ENCODE measurements at places on chromosomes 1 and 21. TPM values are rescaled to one million over a fixed set of nuclear protein-coding genes. Genes with fewer than 3 reads are reported as not detected.

DNA sequence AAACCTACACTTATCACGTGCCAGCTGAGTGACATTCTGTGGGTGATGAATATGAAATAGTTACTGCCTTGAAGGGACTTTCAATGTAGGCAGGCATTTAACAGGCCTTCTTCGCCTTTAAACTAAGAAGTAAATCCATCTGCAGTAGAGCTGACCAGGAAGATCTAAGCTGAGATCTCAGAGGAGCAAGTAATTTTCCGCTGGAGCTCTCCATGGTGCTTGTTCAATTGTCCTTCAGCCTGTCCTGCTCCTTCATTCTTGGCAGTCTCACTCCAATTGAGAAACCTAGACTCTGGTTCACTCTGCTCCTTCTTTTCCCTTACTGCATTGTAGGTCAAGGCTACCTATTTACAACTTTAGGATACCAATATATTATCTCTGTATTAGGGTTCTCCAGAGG lies 183.5 kb downstream of the HMCN1 start:
- DNase-seq, result no peak
- H3K36me3 ChIP-seq, result no peaks in the 10 kb centered on the region
- H3K27me3 ChIP-seq, result peaks cover 4% of the 10 kb centered on the region
- H3K4me3 ChIP-seq, result no peak overlapping the region
- H3K27ac ChIP-seq, result no peak overlapping the region

- H3K27me3 ChIP-seq, result no peaks in the 10 kb centered on the region
- no peak overlapping the region for H3K27ac ChIP-seq
- no peak overlapping the region for H3K4me3 ChIP-seq
- no peaks in the 10 kb centered on the region for H3K4me1 ChIP-seq
Observed at GRCh38 chr1:201063145-201063544, 39.6 kb upstream of the KIF21B start.

- no peaks in the 10 kb centered on the region for H3K36me3 ChIP-seq
- H3K4me3 ChIP-seq, result no peak overlapping the region
- no peak overlapping the region for H3K27ac ChIP-seq
- peak; percentile 9 for DNase-seq
Observed at GRCh38 chr1:113146242-113147072, 73.5 kb downstream of the LRIG2 start.

DNA sequence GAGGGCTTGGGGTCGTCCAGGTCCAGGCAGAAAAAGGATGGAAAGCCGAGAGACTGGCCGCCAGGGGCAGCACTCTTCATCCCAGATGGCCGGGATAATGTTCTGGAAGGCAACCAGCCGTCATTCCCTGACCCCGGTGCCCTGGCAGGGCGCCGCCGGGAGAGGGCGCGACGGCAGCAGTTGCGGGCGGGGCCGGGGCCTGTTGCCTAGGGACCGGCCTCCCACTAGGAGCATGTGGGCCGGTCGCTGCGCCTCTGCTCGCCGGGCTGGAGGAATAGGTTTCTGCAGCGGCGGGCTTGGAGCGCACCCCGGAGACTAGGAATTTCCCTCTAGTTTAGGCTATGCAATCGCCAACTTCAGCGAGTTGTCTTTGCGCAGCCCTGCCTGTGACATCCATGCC lies 11.0 kb downstream of the DMRTB1 start:
- H3K4me1 ChIP-seq, result peaks cover 3% of the 10 kb centered on the region
- no peak overlapping the region for H3K27ac ChIP-seq
- no peak for DNase-seq
- no peak overlapping the region for H3K4me3 ChIP-seq

DNA sequence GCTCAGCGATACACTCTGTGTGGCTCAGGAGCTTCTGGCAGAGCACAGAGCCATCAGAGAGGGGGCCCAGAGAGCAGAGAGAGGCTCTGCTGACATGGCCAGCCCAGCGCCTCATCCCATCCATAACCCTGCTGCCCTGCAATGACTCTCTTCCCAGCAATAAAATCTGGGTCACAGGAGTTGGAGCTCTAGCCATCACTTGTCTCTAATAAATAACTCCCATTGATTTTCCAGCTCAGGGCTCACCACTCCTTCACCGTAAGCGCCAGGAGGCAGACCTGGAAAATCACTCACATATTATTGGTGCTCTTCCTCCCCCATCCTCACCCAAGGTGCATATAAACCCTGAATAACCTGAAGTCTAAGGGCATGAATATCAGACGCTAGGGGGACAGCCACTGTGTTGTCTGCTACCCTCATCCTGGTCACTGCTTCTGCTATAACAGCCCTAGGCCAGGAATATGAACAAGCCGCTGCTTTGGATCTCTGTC lies at the start of gene APCS:
Gene APCS (plus strand): TSS at position 366 of the 491 bp plus-strand sequence. CDS start 96 bp downstream, at position 462.
- H3K36me3 ChIP-seq, result no peaks in the 10 kb centered on the region
- H3K4me3 ChIP-seq, result no peak within 1 kb of the TSS
- H3K4me1 ChIP-seq, result no peaks in the 10 kb centered on the region
- H3K27ac ChIP-seq, result no peak within 1 kb of the TSS

- no peak overlapping the region for H3K27ac ChIP-seq
- no peak for DNase-seq
- no peaks in the 10 kb centered on the region for H3K36me3 ChIP-seq
- H3K27me3 ChIP-seq, result no peaks in the 10 kb centered on the region
- H3K4me3 ChIP-seq, result no peak overlapping the region
Observed at GRCh38 chr1:56363007-56363770, 216.2 kb downstream of the PLPP3 start.

- H3K36me3 ChIP-seq, result no peaks in the 10 kb centered on the region
- peaks cover 4% of the 10 kb centered on the region for H3K27me3 ChIP-seq
- no peak overlapping the region for H3K27ac ChIP-seq
- H3K4me1 ChIP-seq, result peaks cover 5% of the 10 kb centered on the region
Observed at GRCh38 chr1:86621286-86621685, 74.4 kb downstream of the CLCA4 start.

GRCh38 chr1:240508950-240509349 lies 103.0 kb downstream of the GREM2 start:
- no peaks in the 10 kb centered on the region for H3K36me3 ChIP-seq
- no peak overlapping the region for H3K4me3 ChIP-seq
- peaks cover 2% of the 10 kb centered on the region for H3K27me3 ChIP-seq
- DNase-seq, result no peak
- H3K4me1 ChIP-seq, result no peaks in the 10 kb centered on the region

DNA sequence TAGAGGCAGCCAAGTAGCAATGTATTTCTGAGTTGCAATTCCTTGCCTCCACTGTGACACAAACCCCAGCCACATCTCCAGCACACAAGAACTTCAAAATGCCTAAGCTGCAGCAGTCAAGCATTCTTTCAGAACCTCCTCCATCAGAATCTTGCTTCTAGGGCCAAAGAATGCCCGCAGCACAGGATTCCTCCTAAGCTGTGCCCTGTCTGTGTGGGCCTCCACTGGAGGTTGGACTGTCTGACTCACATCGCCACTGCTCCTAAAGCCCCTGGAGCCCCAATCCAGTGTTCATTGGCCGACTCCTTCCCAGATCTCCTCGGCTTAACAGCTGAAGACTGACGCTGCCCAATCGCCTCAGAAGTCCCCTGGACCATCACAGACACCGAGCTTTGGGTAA lies 43.2 kb upstream of the SERTAD4 start:
- no peak for DNase-seq
- no peak overlapping the region for H3K4me3 ChIP-seq
- no peak overlapping the region for H3K27ac ChIP-seq
- H3K36me3 ChIP-seq, result no peaks in the 10 kb centered on the region
- H3K4me1 ChIP-seq, result no peaks in the 10 kb centered on the region
- H3K27me3 ChIP-seq, result peaks cover 5% of the 10 kb centered on the region

DNA sequence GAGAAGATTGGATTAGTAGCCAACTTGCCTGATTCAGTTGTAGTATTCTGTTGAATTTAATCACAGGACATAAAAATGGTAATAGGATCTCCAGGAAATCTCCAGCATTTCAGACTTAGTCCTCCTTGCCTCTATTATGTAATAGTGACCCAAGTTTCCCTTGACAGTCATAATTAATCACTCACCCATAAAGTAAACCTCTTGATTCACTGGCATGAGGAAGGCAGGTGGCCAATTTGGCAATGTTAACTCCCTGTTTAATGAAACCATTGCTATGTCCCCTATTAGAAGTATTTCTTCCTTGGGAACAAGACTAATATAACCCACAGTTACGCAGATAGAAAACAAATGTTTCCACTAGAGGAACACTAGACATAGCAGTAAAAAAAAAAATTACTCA lies 604.8 kb upstream of the CXADR start:
- no peaks in the 10 kb centered on the region for H3K27me3 ChIP-seq
- no peak for DNase-seq
- H3K36me3 ChIP-seq, result no peaks in the 10 kb centered on the region
- no peak overlapping the region for H3K27ac ChIP-seq
- H3K4me1 ChIP-seq, result no peaks in the 10 kb centered on the region

GRCh38 chr21:45252448-45252925 lies 35.2 kb downstream of the POFUT2 start:
- peaks cover 6% of the 10 kb centered on the region for H3K27me3 ChIP-seq
- H3K36me3 ChIP-seq, result no peaks in the 10 kb centered on the region
- H3K27ac ChIP-seq, result no peak overlapping the region
- H3K4me1 ChIP-seq, result peaks cover 20% of the 10 kb centered on the region
- no peak for DNase-seq

DNA sequence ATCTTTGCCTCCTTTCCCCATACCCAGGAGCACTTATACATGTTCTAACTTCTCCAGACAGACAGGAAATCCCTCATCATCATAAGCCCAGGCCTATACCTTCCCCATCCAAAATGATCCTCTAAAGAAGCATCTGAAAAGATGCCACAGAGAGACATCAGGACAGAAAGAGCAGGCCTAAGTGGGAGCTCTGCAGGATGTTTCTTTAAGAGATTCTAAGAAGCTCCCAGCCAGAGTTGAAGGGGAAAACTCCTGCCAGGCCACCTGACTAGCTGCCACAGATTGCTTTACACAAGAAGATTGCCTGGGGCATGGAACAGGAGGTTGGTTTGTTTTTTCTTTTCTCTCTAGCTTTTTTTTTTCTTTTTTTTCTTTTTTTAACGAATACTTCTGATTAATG lies 275.8 kb downstream of the VAV3 start:
- no peaks in the 10 kb centered on the region for H3K36me3 ChIP-seq
- no peak overlapping the region for H3K4me3 ChIP-seq
- H3K4me1 ChIP-seq, result no peaks in the 10 kb centered on the region
- no peaks in the 10 kb centered on the region for H3K27me3 ChIP-seq
- H3K27ac ChIP-seq, result no peak overlapping the region
- no peak for DNase-seq

DNA sequence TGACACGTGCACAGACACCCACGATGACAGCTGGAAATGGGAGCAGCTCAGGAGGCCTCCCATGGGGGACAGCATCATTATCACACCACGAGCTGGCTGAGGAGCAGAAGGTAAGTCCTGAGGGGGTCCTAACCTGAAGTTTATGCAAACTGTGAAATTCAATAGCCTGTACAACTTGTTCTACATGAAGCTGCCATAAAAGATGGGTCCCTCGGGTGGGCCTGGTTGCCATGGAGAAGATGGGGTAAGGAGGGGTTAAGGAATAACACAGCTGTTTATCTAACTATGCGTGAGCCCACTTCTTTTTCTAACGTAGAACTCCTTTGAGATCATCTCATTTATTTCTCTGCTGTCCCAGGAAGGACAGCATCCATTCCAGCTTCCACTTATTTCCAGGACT lies 163.4 kb upstream of the CD34 start:
- H3K4me3 ChIP-seq, result no peak overlapping the region
- H3K27ac ChIP-seq, result no peak overlapping the region
- H3K36me3 ChIP-seq, result no peaks in the 10 kb centered on the region
- DNase-seq, result no peak

GRCh38 chr1:55559842-55560241 lies 344.7 kb upstream of the USP24 start:
- no peaks in the 10 kb centered on the region for H3K4me1 ChIP-seq
- H3K4me3 ChIP-seq, result no peak overlapping the region
- H3K27me3 ChIP-seq, result no peaks in the 10 kb centered on the region
- H3K27ac ChIP-seq, result no peak overlapping the region

DNA sequence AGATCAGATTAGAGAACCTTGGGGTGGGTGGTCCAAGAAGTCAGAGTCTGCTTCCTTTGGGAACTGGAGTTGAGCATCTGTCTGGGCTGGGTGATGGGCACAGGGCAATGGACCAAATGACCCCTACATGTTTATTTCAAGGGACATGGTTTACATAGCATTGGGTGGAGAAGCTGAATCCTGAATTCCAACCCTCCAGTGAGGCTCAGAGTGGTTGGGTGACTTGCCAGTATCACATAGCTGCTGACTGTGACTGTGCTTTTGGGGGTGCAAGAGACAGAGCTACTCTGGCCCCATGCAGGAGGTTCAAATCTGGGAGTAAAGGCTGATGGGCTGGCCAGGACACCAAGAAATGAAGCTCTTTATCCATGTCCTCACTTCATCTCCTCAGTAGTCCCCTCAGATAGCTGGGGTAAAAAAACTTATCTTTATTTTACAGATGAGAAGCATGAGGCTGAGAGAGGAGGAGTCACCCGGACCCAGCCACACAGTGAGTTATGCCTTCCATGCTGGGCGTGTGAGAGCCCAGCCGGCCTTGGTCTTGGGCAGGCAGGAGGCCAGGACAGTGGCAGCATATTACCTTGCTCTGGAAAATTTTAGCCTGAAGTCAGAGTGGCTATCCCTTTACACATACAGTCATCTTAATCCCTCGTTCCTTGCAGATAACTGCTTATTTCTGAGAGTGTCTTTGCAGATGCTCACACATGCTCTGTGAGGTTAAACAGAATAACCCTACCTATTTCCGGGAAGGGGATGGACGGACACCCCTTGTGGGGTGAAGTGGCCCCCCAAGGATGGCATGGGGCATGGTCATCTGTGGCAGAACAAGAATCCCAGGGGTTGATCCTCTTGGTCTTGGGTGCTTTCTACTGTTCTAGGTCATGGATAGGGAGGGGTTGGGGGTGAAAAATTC lies 2.8 kb upstream of the SERINC2 start:
- H3K27me3 ChIP-seq, result peaks cover 42% of the 10 kb centered on the region
- DNase-seq, result no peak
- H3K27ac ChIP-seq, result no peak overlapping the region
- H3K4me1 ChIP-seq, result peaks cover 3% of the 10 kb centered on the region
- H3K36me3 ChIP-seq, result no peaks in the 10 kb centered on the region
- H3K4me3 ChIP-seq, result no peak overlapping the region

DNA sequence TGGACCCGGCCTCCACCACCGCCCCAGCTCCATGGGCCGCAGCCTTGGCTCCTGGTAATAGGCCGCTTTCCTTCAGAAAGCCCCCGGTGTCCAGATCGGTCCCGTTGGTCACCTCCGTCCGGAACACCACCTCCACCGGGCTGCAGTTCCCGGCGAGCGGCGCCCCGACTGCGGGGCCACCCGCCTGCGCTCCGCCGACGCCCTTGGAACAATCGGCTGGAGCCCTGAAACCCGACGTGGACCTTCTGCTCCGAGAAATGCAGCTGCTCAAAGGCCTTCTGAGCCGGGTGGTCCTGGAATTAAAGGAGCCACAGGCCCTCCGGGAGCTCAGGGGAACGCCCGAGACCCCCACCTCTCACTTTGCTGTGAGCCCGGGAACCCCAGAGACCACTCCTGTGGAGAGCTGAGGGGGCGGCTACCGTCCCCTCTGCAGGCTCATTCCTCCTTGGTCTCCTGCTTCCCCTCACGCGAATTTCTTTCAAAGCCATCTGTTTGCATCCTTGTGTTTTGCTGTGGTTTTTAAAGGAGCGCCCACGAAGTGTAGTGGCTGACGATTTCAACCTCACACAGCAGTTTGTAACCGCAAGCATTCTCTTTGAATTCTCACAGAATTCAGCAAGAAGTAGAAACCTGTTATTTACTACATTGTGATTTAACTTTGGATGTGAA lies 6.0 kb downstream of the FCRLB start:
- no peaks in the 10 kb centered on the region for H3K36me3 ChIP-seq
- peak; percentile 60 for DNase-seq

The NDUFS5 gene
- total RNA-seq, result 153 TPM

The NVL gene
- total RNA-seq, result 37.7 TPM

The GNG4 gene
- 2.3 TPM for total RNA-seq

The C1QC gene
- total RNA-seq, result not detected

The B4GALT3 gene
- 39.9 TPM for total RNA-seq

The MARK1 gene
- not detected for total RNA-seq
